ENCODE measurements at places on chromosomes 3 and 15. TPM values are rescaled to one million over a fixed set of nuclear protein-coding genes. Genes with fewer than 3 reads are reported as not detected.

The ZSCAN2 gene
- total RNA-seq, result 8.6 TPM

The SLC7A14 gene
- not detected for total RNA-seq

The SAMMSON gene
- not detected for total RNA-seq

The OIP5 gene
- 21.2 TPM for total RNA-seq

The STX19 gene
- total RNA-seq, result not detected

The HHATL gene
- total RNA-seq, result not detected

The LRRC31 gene
- not detected for total RNA-seq

The SCG5 gene
- 4.3 TPM for total RNA-seq

The DGKG gene
- 0.66 TPM for total RNA-seq

The ARGFX gene
- not detected for total RNA-seq

The VWA5B2 gene
- not detected for total RNA-seq

The A4GNT gene
- total RNA-seq, result not detected

The GOLGA8R gene
- total RNA-seq, result 15.9 TPM

The XCR1 gene
- not detected for total RNA-seq

The TMEM202 gene
- not detected for total RNA-seq

The CIDEC gene
- not detected for total RNA-seq
